Activated naive CD4-positive, alpha-beta T cell (primary cell): ENCODE measurements at places on chromosomes 12 and 14.

- DNase-seq: no peak
Observed at GRCh38 chr14:60984196-60984595, 3.2 kb downstream of the SLC38A6 start.

DNA sequence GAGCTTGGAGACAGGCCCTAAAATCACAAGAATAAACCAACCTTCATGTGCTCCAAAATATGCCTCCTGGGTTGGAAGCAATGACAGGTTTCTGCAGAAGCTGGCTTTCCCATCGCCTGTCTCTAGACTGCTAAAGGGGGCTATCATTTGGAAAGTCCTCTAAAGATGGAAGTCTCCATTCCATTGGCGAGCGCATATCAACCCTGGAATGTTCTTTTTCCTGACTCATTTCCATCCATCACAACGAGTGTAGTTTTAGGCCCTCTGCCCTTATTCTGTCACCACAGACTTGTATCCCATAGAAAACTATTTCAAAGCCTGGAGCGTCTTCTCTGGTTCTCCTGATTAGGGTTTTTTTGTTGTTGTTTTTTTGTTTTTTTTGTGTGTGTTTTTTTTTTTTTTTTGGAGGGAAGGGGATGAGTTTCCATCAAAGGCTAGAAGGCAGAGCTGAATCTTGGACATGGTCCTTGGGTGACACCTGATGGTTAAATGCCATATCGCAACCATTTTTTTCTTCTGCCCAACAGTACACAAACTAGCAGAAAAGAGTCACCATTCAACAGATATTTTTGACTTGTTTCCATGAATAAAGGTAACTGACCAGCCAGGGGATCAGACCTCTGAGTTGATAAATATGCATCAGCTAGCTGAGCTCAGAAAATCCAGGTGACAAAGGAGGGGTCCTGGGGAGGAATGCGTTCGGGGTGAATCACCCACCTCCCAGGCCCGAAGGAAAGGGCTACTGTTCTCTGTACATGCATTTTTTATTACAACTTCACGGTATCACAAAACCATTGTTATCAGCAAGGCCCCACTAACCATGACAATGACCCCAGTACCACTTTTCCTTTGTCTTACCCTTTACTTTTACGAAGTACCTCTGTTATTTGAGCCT, 40.5 kb downstream of the KCNA5 start:
- DNase-seq: no peak

- no peak for DNase-seq
Observed at GRCh38 chr14:56224691-56225681, 106.8 kb downstream of the PELI2 start.

DNA sequence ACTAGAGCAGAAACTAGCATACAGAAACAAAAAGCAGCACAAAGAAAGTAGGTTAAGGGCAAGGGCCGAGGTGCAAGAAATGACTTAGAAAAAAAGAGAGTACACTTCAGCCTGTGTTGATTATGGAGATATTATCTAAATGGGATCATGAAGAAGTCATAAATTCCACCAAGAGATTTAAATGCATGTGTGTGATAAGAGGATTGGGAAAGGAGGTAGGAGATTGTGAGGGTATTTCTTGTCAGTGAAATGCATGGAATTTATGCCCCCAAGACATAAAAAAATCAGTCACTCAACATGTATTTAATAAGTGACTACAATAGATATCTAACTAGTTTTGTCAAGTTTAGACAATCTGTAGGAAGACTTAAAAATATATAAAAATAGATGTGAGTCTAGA, 976.2 kb upstream of the LRFN5 start:
- DNase-seq: no peak

DNA sequence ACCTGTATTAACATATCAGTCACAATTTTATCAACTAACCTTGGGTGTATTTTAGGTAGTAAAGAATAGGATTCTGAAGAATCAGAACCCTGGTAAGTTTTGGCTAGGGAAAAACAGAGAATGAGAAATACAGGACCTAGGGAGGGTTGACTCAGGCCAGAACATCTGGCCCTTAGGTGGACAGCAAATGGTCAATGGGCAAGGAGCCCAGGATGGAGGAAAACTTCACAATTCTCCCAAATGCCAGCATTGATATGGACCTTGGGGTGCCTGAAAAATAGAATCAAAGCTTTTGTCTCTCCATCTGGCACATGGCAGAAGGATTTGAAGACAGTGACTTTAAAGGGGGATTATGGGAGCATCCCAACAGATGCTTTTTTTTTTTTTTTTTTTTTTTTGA, 32.7 kb upstream of the PRPF39 start:
- DNase-seq: no peak
